Muscle of arm (tissue), 14 donors: ENCODE measurements at places on chromosomes 2 and 18. TPM values are rescaled to one million over a fixed set of nuclear protein-coding genes. Genes with fewer than 3 reads are reported as not detected.

The GKN2 gene
- polyA plus RNA-seq = not detected

The CIDEA gene
- not detected for polyA plus RNA-seq

The STON1 gene
- 15.7 TPM for polyA plus RNA-seq

The ANKRD62 gene
- not detected for polyA plus RNA-seq

The SPHKAP gene
- 35.0 TPM for polyA plus RNA-seq

The METAP1D gene
- polyA plus RNA-seq = 9.8 TPM

The RNU2-63P gene
- polyA plus RNA-seq = not detected

The PID1 gene
- polyA plus RNA-seq = 25.9 TPM

The AMER3 gene
- not detected for polyA plus RNA-seq

The ERFE gene
- 17.7 TPM for polyA plus RNA-seq

The BMP10 gene
- polyA plus RNA-seq = not detected

The HJURP gene
- 14.9 TPM for polyA plus RNA-seq

The C1QL2 gene
- polyA plus RNA-seq = not detected

The KIF3C gene
- 6.5 TPM for polyA plus RNA-seq

The CD302 gene
- polyA plus RNA-seq = 27.5 TPM

The ITPRIPL1 gene
- polyA plus RNA-seq = 4.1 TPM

The SERPINB11 gene
- polyA plus RNA-seq = not detected

The LANCL1 gene
- 54.3 TPM for polyA plus RNA-seq

The RPRM gene
- 7.5 TPM for polyA plus RNA-seq
